ENCODE measurements at places on chromosomes 7 and 10.

DNA sequence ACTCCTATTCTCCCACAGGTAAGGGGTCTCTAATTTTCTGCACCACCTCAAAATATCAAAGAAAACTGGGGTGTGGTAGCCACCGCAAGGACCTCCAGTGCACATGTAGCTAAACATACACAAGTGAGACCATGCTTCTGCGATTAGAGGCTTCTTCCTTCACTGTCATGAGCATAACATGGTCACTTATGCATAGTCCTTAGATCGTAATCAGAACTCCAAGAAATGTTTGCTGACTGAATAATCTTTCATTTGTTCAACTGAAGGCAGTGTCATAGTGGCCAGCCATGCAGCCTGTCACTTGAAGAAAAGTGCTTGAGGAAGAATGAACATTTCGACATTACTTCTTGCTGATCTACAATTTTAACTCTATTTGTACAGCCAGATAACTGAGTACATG, 14.6 kb downstream of the TWIST1 start:
- no peak for DNase-seq

GRCh38 chr7:94562525-94562924, 52.9 kb downstream of the CASD1 start:
- no peak for DNase-seq

DNA sequence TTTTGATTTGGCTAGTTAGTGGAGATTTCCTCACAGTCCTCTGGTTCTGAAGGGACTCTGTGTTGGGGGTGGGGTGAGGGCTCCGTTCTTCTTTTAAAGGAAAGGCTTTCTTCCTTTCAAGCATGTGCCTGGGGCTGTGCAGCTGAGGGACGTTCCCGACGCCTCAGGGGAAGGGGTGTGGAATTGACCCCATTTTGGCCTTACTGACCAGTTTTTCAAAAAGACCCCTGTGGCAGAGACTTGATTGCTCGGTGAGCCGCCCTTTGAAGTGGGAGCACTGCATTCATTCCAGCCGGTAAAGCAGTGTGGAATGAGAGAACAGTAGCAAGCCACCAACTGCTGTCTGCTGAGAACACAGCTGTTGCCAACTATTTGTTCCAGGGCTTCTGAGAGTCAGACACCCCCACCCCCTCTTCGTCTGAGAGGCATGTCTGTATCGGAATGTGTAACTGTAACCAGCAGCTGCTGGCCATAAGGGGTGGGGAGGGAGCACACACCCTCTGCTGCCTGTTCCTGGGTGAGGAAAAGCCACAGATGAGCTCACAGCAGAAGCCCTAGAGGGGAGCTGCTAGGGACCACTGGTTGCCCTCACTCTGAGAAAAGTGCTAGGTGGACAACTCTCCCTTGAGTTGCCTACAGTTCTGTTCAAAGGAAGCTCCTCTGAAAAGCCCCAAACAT, 33.2 kb downstream of the WBP1L start:
- peak; percentile 36 for DNase-seq

- DNase-seq: no peak
Measured at GRCh38 chr10:113997428-113997827, 46.2 kb upstream of the ADRB1 start.

- no peak for DNase-seq
Measured at GRCh38 chr10:122132882-122133565, 138.1 kb upstream of the BTBD16 start.

- DNase-seq: no peak
Measured at GRCh38 chr10:69972981-69973397, 79.7 kb upstream of the MACROH2A2 start.

- DNase-seq: no peak
Measured at GRCh38 chr10:7251696-7252465, 159.0 kb downstream of the SFMBT2 start.

GRCh38 chr7:83857691-83858090, 208.8 kb upstream of the SEMA3E start:
- no peak for DNase-seq

- no peak for DNase-seq
Measured at GRCh38 chr7:82672078-82672477, 228.5 kb upstream of the CACNA2D1 start.

GRCh38 chr7:11345621-11346020, 371.9 kb downstream of the PHF14 start:
- no peak for DNase-seq

DNA sequence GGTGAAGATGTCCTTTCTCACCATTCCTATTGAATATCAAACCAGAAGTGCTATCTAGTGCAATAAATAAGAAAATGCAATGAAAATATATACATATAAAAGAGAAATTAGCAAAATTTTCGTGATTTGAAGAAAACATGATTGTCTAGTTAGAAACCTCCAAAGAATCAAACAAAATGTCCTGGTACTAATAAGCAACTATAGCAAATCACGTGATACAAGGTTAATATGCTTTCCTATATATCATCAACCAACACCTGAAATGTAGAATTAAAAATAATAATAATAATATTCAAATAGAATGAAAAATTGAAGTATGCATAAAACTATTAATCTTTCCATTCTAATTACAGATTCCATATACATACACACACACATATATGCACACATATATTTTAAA, 183.9 kb upstream of the POM121L12 start:
- no peak for DNase-seq

- peak; percentile 6 for DNase-seq
Measured at GRCh38 chr10:31808258-31809218, 120.1 kb downstream of the ARHGAP12 start.

- DNase-seq: no peak
Measured at GRCh38 chr7:128845475-128845874, 15.3 kb downstream of the FLNC start.

- no peak for DNase-seq
Measured at GRCh38 chr7:138396251-138397070, 63.6 kb upstream of the TRIM24 start.

GRCh38 chr7:159015454-159016410, 128.9 kb downstream of the VIPR2 start:
- DNase-seq: no peak

DNA sequence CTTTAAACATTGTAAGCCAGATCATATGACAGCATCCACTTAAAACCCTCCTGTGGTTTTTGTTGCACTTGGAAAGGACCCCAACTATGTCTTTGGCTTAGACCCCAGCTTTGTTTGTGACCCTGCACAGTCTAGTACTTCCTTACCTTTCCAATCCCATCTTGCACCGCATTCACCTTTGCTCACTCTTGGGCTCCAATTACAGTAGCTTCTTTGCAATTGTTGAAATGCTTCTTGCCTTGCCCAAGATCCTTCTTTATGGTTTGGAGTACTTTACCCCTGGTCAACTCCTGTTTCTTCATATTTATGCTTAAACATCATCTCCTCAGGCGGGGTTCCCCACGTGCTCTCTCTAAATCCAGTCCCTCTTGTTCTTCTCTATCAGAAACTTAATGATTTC, 162.6 kb downstream of the PTEN start:
- no peak for DNase-seq

- DNase-seq: no peak
Measured at GRCh38 chr7:18873734-18874336, 243.6 kb downstream of the TWIST1 start.

- DNase-seq: no peak
Measured at GRCh38 chr10:131905603-131906268, 4.9 kb downstream of the PPP2R2D start.

DNA sequence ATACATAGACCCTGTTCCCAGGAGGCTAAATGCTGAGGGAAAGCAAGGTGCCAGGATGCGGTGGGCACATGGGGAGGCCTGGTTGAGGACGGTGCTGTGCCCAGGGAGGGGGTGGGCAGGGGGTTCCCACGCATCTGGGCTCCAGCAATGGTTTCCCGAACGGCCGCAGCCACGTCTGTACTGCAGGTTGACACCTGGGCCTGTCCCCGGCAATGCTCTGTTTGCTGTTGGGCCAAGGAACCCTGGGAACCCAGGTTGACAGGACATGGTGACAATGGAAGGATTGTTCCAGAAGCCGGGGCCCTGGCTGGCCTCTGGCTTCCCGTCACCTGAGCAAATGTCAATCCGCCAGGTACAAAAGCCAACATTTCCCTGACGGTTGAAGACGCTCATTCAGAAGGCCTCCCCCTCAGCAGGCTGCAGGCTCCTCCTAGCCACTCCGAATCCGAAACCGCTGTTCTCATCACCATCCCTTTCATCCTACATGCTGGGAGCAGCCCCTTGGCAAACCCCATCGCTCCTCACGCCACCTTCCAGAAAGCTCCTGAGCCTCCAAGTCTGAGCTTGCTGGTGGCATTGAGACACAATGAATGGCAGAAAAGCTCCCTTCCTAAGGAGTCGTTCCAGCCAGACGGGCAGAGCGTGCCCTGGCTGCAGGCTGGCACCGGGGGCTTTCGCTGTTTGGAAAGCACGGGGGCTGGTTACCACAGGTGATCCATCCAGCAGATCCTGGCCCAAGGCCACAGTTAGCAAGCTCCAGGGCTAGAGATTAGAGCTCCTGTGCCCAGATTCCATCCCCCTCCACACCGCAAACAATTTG, 31.2 kb downstream of the SPOCK2 start:
- DNase-seq: no peak

- no peak for DNase-seq
Measured at GRCh38 chr10:80694930-80695329, 157.2 kb downstream of the SH2D4B start.

DNA sequence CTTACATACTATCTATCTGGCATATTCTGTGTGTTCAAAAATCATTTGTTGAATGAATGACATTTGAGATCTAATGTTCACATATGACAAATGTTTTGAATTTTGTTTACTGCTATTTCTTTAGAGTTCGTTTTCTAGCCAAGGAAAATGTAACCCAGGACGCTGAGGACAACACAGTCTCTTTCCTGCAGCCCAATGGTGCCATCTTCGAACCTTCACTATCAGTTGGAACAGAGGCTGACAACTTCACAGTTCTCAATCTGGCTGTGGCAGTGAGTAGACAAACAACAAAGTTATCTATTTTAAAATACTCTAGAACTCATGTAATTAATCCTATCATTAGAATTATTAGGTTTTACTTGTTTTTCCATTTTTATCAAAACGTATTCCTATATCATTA, 22.5 kb downstream of the CD36 start:
- no peak for DNase-seq

DNA sequence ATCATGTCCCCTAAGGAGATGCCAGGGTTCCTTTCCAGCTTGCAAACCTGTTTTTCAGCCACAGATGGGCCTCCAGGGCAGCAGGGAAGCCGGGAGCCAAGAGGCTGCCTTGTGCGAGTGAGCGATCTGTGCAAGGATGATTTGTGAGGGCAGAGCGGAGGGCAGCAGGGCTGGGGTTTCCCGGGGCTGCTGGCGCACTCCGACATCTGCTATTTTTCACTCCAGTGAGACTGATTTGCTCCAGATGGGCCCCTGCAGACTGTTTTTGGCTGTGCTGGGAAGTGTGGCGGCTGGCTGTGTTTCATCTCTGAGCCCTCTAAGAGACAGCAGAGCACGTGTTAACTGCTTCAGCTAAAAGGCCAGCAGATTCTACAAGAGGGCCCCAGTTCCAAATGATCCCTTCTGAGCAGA, 466.2 kb downstream of the TYW1 start:
- DNase-seq: no peak

GRCh38 chr10:44985175-44985681, 6.6 kb upstream of the DEPP1 start:
- no peak for DNase-seq

GRCh38 chr10:3542185-3542611, 242.8 kb downstream of the KLF6 start:
- no peak for DNase-seq

- no peak for DNase-seq
Measured at GRCh38 chr10:75074711-75075445, 36.6 kb upstream of the SAMD8 start.

DNA sequence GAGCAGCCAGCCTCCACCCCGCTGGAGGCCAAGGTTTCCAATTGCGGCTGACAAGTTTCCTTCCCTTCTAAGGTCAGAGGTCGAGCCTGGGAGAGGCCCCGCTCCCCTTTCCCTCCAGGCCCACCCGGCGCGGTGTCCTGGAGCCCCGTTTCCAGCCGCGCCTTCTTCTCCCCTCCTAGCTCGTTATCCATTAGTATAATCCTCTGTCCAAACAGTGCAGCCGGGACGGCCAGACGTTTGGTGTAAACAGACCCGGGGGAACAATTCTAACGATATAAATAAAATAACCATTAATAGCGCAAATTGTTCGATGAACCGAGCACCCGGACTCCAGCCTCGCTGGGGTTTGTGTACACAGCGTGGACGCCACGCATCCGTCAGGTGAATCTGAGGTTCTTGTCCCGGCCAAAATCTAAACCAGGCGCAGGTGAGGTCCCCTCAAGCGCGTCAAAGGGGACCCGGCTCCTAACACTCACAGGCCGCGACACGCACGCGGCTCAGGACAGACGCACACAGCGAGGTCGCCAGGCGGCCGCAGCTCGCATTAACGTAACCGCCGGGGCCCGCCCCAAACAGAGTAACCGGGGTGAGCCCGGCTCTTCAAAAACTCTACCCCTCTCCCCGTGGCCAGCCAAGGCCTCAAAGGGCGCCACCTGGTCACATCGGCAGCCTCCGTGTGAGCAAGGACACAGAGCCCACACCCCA, 10.8 kb upstream of the NKX2-3 start:
- no peak for DNase-seq

DNA sequence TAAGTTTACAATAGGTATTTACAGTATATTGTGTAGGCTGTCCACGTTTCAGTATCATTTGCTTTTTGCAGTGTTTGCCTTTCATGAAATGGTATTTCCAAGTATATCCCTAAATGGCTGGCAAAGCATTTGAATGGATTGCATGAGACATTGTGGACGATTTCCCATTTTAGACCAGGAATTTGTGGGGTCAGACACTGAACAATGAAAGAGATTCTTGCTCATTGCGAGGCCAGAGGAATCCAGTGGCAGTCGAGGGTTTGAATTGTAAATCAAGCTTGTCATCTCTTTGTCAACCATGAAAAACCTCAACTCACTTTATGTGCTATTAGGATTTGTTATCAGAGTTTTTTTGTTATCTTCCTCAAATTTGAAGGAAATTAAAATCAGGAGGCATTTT, 70.8 kb downstream of the CREB5 start:
- DNase-seq: no peak

DNA sequence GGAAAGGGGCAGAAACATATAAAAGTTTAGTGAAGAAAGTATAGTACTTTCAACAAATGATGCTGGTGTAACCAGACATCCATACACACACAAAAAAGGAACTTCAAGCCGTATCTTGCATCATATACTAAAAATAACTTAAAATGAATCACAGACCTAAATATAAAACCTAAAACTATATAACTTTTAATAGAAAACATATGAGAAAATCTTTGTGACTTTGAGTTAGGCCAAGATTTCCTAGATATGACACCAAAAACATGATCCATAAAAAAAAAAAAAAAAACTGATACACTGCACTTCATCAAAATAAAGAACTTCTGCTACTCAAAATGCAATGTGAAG, 40.9 kb downstream of the NUDCD3 start:
- DNase-seq: no peak

- DNase-seq: peak; percentile 50
Measured at GRCh38 chr10:44010873-44011602, 362.4 kb upstream of the ZNF32 start.

All from activated CD4-positive, alpha-beta T cell treated with anti-CD3 and anti-CD28 coated beads for 48 hours (primary cell).